ENCODE measurements at places on chromosomes 4 and X.

DNA sequence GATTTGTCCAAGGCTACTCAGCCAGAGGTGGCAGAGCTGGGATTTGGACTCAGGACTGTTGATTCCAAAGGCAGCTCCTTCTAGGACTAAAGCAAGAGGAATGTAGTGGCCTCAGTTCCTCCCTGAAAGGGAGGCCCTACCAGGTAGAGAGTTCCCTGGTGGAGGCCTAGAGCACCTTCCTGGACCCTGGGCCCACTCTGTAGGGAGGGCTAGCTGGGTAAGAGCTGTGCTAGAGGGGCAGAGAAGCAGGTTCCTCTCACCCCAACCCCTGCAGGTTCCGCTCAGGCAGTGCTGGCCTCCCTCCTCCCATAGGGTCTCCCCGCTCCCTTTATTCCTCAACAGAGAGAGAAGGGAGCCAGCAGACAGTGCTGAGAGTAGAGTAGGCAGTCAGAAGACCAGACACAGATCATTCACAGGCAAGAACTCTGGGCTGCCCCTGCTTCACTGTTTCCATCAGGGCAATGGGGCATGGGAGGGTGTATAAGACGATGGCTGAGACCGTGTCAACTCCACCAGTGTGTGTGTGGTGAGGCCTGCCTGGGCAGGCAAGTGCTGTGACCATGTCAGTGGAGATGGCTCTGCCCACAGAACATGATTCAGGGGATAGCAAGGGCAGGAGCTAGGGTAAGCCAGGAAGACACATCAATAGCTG, 12.4 kb upstream of the PJA1 start:
- no peak for DNase-seq

GRCh38 chr4:119284876-119285780, 36.8 kb downstream of the FABP2 start:
- no peak for DNase-seq

DNA sequence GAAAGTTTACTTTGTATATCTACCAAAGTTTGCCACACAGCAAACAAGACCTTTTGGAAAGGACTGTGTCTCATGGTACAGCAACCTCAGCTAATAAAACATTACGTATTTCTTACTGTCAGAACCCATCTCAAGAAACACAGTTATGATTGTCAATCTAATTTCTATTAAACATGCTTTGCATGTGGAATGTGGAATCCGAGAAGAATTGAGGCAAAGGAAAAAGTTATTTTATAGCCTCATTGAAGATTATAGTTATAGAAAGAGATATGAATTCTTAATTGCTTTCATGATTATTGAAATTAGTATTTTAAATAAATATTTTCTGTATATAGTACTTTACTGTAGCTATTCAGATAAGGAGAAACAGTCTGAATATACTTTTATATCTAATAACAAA, 5.4 kb downstream of the PCDH7 start:
- no peak for DNase-seq

GRCh38 chr4:123950530-123950929, 553.9 kb downstream of the SPRY1 start:
- DNase-seq: no peak

DNA sequence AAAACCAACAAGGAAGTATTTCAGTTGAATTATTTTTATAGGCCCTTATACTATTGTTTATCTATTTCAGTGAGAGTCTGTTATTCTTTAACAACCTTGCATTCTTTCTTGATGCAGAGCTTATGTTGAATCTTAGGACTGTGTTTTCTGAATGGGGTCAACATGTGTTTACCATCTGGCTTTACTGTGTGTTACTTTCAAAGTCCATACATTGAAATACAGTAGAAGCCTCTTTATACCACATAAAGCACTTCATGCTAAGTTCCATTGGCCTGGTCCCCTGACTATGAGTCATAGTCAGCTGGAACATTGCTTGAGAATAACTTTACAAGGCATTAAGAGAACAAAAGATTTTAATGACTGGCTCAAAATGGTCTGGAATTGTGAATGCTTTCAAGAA, 152.6 kb downstream of the GASK1B start:
- no peak for DNase-seq

DNA sequence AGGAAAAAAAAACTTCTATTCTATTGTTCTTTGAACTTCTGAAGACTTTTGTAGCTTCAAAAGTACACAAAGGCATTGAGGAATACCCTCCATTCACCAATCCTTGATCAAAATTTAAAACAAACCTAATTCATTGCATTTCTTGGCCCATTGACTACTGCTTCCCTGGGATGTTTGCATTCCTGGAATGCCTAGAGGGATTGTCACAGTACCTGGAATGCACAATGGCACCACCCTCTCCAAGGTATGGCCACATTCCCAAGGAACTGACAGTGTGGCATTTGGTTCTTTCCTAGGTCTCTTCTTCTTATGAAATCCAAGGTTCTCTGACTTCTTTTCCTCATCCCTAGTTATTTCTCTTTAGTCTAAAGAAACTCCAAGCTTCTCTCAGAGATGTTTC, 600.7 kb downstream of the CCSER1 start:
- DNase-seq: no peak

- DNase-seq: no peak
Measured at GRCh38 chrX:41480508-41481260, 33.5 kb downstream of the NYX start.

GRCh38 chr4:26912810-26913209, 52.2 kb downstream of the STIM2 start:
- DNase-seq: no peak

GRCh38 chrX:133497356-133497755, 82.1 kb upstream of the GPC4 start:
- DNase-seq: no peak

DNA sequence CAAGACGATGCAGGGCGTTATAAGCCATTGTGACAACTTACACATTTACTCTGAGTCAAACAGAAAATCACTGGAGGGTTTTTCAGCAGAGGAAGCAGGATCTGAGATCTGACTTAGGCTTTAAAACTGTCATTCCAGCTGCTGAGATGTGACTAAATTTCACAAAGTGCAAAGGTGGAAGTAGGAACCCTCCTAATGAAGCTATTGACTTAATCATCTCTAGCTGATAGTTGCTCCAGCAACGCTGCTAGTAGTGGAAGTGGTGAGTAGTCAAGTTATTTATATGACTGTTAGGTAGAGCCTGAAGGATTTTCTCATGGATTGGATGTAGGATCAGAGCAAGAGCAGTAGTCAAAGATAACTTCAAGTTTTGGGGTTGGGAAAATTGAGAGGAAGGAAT, 218.6 kb downstream of the GRID2 start:
- no peak for DNase-seq

- DNase-seq: no peak
Measured at GRCh38 chr4:61485056-61485455, 284.9 kb downstream of the ADGRL3 start.

DNA sequence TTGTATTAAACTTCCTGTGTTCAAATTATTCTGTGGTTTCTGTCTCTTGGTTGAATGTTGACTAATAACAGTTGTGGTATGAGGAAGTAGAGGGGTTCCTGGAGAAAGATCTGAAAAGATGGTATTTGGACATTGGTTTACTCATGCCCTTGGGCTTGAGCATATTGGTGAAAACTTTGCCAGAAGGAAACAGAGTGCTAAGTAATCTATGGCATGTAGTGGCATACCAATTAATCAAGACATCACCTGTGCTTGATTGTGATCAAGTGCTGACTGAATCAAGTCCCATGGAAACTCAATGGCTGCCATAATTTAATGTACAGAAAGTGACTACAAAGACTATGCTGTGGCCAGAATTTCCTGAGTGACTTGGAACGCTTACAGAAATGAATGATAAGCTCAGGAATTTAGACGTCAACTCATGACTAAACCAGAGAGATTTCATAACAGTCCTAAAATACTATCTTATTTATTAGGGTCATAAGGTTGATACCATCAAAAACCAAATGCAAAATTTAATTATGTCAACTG, 2062.9 kb downstream of the ARAP2 start:
- DNase-seq: no peak

DNA sequence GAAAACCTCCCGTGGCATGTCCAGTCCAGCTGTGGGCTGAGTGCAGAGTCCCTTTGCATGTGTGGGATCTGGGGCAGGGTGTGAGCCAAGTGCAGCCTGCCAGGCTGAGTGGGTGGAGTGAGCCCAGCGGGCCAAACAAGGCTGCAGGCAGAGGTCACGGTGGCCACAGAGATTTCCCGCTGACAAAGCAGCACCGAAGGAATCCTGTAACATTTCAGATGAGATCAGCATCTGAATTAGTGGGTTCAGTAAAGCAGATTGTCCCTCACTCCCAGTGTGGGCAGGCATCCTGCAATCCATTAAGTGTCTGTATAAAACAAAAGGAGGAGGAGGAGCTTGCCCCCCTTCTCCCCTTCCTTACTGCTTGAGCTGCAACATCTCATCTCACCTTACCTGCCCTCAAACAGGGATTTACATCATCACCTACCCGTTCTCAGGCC, 324.4 kb downstream of the FAT4 start:
- DNase-seq: no peak

DNA sequence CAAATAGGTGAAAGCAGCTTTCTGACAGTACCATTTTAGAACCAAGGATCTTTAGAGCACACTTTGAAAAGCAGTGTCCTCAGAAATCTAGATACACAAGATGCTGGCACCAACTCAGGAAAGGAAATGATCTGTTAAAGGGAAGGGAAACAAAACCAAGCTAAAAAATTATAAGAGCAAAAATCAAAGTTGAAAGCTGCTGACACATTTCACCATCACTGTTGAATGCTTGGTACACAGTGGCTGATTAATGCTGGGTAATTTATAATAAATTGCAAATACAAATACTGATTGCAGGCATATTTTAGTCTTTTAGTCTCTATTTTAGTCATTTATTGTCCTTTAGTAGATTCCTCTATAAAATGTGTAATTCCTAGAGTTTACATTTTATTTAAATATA, 1540.1 kb upstream of the PCDH10 start:
- DNase-seq: no peak

- no peak for DNase-seq
Measured at GRCh38 chr4:182250446-182250845, 7.2 kb downstream of the TENM3 start.

- no peak for DNase-seq
Measured at GRCh38 chr4:118941149-118941548, 52.5 kb downstream of the SYNPO2 start.

DNA sequence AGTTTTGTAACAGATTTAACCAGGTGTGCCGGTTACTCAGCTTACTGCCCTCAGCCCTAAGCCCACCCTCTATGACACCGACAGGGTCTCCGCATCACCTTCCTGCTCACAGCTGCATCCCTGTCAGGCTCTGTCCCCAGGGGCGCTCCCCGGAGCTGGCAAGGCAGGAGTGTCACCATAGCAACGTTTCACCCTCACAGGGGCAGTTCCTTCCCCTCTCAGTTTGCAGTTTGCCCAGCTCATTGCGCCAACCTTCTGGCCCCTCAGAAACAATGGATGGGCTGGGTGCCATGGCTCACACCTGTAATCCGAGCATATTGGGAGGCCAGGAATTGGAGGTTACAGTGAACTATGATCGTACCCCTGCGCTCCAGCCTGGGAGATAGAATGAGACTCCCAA, 42.6 kb downstream of the RGS12 start:
- DNase-seq: no peak

DNA sequence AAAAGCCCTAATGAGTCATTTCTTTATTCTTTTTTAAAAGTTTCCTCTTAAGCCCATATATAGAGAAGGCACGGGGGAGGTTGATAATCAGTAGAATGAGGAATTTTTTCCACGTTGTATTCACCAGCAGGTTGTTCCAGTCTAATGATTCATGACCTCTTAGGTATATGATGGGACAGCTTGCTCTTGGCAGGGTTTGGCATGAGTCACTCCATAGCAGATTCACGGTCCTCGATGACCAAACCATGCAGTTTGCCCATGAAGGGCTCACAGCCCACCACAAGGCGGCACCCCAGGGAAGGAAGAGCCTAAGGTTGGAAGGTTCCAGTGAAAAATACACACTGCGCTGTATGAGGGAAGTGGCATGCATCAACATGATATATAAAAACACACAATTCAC, 623.8 kb upstream of the DIPK2B start:
- no peak for DNase-seq

DNA sequence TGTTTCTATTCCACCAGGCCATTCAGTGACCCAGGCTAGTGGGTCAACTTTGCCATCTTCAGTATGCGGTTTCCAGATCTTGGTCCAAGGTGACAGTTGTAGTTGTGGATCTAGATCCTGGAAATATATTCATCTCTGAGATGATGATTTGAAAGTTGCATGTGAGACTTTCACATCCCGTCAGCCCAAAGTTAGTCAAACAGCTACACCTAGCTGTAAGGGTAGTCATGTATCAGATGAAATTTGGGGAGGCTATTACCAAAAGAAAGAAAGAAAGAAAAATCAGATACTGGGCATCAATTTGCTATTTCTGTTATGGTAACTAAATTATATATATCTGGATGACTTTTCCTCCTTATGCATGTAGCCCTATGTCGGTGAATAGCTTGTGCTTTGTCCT, 259.4 kb upstream of the ARX start:
- no peak for DNase-seq

- no peak for DNase-seq
Measured at GRCh38 chr4:27484216-27484615, 623.6 kb downstream of the STIM2 start.

GRCh38 chr4:17024425-17024824, 126.0 kb upstream of the LDB2 start:
- DNase-seq: no peak

DNA sequence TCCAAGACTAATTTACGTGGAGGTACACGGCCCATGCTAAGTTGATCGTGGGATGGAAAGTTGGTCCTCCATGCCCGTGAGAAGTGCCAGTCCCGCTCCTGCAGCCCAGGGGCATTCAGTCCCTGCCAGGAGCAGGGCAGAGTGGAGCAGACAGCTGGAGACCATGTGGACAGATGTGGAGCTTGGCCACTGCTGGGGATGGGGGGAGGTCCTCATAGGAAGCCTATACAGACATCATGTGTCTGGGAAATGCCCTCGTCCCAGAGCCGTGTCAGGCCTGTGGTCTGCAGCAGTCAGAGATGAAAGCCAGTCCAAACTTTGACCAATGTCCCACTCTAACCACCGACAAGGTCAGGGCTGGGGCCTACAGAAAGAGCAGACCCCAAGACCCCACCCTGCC, 118.4 kb downstream of the CPZ start:
- DNase-seq: no peak

DNA sequence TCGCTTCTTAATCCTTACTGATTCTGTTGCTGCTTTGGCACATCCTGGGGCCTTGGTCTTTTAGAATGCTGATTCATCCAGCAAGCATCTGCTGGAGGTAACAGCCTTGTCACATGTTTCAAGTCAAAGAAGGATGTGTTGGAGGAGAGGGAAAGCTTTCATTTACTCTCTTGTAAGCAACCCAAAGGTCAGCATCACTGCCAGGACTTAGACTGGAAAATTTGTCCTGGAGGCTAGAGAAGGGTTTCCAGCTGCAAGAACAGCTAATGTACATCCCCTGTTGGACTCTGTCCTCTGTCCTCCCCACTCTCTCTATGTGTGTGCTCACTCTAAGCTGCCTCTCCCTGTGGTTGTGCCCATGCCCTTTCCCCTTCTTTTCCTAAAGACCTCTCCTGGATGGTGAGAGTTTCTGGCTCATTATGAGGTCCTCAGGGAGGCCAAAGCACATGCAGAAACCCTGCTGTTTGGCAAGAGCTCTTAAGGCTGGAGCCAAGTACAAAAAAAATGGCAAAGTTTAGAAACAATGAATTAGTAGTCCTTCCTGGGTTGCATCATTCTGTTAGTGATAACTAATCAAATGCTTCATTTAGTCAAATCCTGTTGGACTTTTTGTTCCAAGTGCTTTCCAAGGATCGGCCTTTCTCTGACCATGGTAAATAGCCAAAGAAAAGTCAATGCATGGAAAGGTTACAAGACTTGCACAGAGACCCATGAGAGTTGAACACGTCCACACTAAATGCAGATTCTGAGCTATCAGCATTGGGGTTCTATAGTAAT, 13.4 kb upstream of the SRPX start:
- no peak for DNase-seq
